ENCODE measurements at places on chromosomes 3 and 15.

GRCh38 chr3:4885316-4885715 lies 93.9 kb upstream of the BHLHE40 start:
- DNase-seq = no peak

- DNase-seq = no peak
Observed at GRCh38 chr3:156610154-156610553, 55.2 kb upstream of the SSR3 start.

DNA sequence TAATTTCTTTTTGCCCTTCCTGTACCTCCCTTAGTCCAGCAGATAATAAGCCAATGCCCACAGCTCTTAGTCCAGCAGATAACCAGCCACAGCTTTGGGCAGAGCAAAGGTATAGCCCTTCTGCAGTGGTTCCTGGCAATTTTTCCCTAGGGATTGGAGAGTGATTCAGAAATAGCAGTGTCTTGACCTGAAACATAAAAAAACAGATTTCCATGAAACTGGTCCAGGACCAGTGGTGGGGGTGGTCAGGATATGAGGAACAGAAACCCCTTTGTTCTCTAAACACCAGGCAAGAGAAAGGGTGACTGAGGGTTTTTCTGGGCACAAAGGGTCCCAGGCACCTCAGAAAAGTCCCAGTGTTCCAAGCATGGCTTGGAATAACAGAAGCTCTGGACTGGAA lies 103.4 kb downstream of the ARRDC4 start:
- no peak for DNase-seq

DNA sequence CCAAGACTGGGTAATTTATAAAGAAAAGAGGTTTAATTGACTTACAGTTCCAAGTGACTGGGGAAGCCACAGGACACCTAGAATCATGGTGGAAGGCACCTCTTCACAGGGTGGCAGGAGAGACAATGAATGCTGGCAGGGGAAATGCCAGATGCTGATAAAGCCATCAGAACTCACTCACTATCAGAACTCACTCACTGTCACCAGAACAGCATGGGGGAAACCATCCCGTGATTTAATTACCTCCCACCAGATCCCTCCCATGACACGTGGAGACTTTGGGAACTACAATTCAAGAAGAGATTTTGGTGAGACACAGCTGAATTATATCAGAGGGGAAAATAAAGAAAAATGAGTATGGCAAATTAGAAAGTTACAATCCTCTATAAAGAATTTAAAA lies 310.9 kb downstream of the BCHE start:
- DNase-seq = no peak

Measured in activated gamma-delta T cell treated with anti-CD3 and anti-CD28 coated beads, Interleukin-2, amount 50 U/mL, for 16 hours (primary cell).